Posterior cingulate gyrus (tissue), 11 donors: ENCODE measurements at places on chromosomes 11 and 22.

GRCh38 chr22:20741634-20742581 lies 32.0 kb upstream of the SERPIND1 start:
- no peak for DNase-seq

- DNase-seq = no peak
These were observed 76.8 kb downstream of the JAM3 start for GRCh38 chr11:134145715-134146114.

DNA sequence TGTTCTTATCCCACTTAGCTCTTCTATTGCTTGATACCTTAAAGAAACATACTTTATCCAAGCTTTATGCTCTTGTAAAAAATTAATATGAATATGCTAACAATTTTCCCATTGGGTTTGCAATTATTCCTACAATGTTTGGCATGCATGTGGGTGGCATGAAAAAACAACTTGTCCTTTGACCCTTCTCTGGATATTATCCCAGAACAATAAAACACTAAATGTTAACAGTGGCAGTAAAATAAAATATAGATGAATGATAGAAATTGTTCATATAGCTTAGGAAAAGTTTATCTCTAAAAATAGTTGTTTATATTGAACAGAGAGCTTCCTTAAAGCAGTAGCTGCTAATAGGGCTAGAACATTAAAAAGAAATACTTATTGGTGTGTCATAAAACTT lies 860.5 kb upstream of the LRRC4C start:
- no peak for DNase-seq

DNA sequence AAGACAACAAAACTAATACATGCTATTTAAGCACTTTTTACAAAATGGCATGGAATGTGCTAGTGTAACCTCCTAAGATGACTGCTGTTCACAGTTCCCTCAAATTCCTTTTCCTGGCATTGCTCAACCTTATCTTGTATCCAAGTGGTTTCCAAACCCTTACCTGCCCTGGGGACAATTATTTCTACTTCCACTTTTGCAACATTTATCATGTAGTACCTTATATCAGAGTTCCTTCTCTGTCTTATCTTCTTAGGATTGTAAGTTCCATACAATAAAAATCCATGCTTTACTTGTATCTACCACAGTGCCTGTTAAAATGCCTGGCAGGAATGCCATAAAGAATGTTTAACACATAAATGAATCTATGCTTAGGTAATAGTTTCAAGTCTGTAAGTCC lies 109.2 kb upstream of the MTMR2 start:
- no peak for DNase-seq

DNA sequence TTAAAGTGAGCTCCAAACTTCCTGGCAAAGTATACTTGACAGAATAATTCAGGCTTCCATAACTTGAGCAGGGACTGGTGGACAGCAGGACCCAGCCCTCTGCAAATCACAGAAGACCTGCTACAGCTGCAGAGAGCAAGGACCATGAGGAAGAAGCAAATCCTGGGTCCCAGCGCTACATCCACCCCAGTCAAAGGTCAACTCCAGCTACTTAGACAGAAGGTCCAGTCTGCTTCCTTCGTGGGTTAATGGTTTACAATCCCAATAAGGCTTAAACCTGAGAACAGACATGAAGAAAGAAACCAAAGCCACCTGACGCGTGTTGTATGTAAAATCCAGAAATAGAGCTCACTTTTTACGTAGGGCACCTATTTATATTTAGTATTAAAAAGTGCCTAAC lies 57.7 kb downstream of the SHANK2 start:
- no peak for DNase-seq

GRCh38 chr11:1730059-1730629 lies 20.3 kb downstream of the IFITM10 start:
- no peak for DNase-seq

- DNase-seq = no peak
These were observed 403.2 kb downstream of the NTM start for GRCh38 chr11:131773626-131774025.

GRCh38 chr22:48483764-48484528 lies 1343.7 kb downstream of the BRD1 start:
- no peak for DNase-seq

DNA sequence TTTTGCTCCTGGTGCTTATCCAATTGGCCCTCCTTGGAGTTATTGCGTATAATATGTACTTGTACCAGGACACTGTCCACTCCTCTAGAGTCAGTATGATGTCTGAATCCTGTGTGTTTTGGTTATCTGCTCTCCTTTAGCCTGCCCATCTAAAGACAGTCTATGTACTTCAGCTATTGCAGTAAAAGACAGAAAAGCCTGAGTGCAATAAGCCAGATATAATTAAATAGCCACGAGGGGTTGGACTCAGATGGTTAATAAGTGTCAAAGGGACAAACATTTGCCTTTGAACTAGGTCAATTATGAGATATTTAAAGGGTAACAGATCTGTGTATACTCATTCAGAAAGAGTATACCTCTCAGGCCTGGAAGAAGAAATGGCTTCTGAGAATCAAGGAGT lies 406.7 kb downstream of the LUZP2 start:
- no peak for DNase-seq

DNA sequence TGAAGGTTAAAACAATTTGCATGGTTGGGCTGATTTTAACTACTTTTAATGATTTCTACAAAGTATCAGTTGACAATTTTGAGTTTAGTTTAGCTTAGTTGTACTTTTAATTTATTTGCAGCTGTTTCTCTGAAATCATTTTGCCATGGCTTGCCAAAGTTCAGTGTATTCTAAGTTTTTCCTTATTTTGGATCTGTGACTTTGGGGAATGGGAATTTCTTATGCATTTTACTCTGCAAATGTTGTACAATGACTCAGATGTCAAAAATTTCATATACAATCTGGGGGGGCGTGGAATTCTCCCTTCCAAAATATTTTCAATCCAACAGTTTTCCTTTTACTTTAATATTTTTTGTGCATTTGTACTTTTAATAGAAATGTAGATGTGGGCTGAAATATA lies 8.9 kb upstream of the DCHS1 start:
- no peak for DNase-seq

GRCh38 chr11:58513747-58514367 lies 6.0 kb upstream of the OR5B21 start:
- DNase-seq = peak; percentile 40

DNA sequence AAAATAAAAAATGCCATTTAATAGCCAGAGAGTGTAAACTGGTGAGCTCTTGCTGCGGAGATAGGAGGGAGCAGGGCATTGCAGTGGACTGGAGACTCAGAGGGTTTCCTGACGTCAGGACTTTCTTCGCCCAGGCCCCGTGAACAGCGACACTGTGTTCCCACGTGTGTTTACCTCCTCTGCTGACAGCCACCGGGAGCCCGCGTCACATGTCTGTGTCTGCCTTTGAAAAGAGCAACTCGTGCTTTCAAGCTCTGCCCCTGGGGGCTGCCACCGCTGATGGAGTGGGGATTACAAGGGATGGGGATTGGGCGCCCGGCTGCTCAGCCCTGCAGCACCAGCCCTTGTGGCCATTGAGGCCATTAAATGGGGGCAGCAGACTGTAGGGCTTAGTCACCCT lies 3.3 kb downstream of the TANGO2 start:
- DNase-seq = no peak

DNA sequence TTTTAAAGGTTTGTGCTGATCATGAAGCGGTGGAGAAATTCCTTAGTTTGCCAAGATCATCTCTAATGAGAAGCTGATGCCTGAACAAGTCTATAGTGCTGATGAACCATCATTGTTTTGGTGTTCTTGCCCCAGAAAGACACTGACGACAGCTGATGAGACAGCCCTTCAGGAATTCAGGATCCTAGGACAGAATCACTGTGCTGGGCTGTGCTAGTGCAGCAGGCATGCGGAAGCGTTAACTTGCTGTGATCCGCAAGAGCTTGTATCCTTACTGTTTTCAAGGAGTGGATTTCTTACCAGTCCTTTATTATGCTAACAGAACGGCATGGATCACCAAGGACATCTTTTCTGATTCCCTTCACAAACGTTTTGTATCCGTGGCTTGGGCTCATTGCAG lies 104.1 kb downstream of the TBC1D22A start:
- DNase-seq = peak; percentile 59

GRCh38 chr11:117498791-117499190 lies 171.1 kb downstream of the CEP164 start:
- DNase-seq = no peak

- DNase-seq = no peak
These were observed 2.0 kb downstream of the PLXNB2 start for GRCh38 chr22:50305393-50305922.

- peak; percentile 95 for DNase-seq
These were observed 3.4 kb downstream of the CCDC89 start for GRCh38 chr11:85682330-85683305.

GRCh38 chr22:23182309-23183060 lies 2.2 kb downstream of the BCR start:
- DNase-seq = peak; percentile 91

GRCh38 chr11:30424321-30424720 lies 101.4 kb downstream of the ARL14EP start:
- no peak for DNase-seq

DNA sequence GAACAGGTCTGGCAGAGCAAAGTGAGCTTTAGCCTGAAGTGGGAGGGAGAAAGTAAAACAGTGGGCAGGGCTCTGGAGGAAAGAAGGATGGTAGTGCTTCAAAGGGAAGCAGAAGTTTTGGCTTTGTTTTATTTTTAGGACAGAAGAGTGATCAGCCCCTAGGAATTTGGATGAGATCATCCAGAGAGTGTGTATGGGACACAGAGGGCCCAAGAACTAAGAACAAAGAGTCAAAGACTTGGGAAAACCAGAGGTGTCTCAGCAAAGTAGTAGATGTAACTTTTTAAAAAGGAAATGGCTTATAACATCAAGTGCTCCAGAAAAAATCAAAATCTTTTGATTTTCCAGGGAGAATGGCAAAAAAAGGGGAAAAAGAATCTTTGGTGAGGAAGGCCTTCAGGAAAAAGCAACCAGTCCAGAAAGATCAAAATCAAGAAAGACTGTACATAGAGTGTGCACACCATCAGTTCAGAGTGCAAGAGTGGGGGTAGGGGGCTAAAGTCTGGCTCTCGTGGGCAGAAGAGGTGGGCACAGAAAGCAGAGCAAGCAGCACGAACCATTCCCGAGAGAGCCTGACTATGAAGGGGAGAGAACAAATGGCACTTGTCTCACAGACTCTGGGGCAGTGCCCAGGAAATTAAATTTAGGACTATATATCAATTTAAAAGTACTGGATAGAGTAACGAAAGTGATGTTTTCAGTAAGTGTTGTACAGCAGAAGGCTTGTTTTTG lies 30.0 kb downstream of the MAPK1 start:
- no peak for DNase-seq

DNA sequence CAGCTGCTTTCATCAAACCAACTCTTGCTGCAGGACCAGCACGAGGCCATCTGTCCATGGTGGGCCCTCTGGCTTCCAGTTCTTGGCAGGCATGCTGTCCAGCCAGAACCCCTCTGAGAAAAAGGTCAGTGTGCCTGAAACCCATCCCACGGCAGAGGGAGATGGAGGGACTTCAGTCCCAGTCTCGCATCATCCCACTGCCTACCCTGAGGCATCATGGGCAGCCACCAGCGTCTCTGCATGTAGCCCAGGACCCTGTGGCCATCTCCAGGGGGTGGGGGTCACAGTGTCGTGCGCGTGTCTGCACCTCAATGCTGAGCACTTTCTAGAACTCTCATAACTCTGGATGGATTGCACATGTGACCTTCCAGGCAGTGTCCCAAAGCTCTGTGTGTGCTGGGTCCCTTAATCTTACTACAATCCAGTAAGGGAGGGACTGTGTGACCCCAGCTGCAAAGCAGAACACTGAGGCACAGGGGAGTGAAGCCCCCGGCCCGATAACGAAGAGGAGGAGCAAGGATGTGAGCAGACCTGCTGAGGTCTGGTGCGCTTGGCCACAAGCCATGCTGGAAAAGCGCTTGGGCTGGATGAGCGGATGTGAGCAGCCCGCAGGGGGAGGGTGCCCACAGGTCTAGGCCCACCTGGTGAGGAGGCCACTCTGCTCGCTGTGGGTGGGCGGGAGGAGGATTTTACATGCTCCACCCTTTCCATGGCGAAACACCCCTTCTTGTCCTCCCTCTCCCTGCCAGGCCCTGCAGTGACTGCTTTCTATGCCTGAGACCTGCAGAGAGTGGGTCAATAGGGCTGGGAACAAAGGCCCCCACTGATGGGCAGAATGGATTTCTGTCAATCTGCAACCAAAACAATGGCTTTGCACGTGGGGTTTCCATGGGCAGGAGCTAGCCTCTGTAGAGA lies 1401.0 kb downstream of the BRD1 start:
- DNase-seq = no peak

DNA sequence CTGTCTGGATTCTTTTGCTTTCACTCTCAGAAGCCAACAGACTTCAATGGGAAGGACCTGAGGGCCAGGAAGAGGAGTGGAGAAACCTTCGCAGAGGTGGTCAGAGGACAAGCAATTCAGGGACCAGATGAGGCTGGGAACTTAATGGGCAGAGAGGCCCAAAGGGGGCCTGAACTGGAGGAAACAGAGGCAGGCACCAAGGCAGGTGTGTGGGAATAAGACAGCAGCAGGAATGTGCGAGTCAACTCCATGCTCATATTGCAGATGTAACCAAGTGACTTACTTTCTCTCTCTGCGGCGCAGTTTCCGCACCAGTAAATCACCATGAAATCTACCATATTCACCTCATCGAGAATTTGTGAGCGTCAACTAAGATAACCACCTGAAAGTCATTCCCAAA lies 669.1 kb downstream of the NTM start:
- no peak for DNase-seq

DNA sequence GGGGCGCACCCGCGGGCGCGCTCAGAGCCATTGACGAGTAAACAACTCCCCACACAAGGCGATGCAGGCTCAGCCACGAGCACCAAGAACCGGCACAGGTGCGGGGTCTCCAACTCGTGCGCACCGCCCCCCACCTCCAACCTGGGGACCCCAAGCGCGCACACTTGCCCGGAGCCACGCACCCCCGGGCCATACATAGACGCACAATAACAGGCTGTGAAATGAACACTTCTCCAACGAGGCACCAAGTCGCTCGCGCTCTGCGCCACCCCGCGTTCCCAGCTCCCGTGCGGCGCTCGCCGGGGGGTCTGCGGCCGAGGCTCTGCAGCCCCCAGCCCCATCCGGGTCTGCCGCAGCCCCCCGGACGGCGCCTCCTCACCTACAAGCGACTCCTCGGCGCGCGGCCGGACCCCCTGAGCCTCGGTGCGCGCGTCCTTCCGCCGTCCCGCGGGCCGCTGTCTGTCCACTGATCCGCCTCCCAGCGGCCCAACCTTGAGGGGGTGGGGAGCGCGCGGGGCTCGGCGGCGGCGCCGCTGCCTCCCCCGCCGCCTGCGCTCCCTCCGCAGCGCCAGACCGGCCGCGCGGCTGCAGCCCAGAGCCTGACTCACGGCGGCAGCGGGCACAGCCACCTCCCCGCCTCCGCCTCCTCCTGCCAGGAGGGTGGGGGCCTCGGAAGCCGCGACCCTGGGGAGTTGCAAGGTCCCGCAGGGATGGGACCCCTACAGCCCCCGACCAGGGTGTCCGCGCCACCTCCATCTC lies 1.6 kb downstream of the IFITM10 start:
- peak; percentile 90 for DNase-seq
